ENCODE measurements at places on chromosomes 3 and 15.
A peak's percentile ranks its signal among the peaks of the same experiment; 100 is the strongest.

DNA sequence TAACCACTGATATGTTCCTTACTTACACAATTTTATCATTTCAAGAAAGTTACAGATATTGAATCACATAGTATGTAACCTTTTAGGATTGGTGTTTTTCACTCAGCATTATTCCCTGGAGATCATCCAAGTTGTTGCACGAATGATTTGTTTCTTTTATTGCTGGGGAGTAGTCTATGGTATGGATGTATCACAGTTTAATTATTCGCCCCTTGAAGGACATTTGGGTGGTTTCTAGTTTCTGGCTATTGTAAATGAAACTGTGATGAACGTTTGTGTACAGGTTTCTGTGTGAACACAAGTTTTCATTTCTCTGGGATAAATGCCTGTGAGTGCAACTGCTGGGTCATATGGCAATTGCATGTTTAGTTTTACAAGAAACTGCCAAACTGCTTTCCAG lies 68.8 kb downstream of the NMNAT3 start:
- no peak for DNase-seq

DNA sequence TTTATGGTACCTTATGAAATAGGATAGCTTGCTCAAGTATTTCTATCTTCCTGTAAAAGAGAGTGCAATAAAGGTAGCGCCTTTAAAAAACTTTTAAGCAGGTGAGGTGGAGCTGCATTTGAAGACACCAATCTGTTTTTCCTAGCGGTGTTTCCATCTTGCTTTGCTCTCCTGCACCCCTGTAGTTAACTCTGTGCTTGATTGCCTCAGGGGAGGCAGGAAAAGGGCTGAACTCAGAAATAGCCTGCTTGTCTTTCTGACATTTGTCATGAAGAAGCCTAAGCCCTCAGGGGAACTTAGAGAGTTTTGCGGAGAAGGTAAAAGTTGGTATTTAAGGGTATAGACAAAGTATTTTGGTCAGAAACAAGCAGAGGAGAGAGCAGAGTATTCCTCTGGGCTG lies 63.0 kb upstream of the TPRG1 start:
- no peak for DNase-seq

DNA sequence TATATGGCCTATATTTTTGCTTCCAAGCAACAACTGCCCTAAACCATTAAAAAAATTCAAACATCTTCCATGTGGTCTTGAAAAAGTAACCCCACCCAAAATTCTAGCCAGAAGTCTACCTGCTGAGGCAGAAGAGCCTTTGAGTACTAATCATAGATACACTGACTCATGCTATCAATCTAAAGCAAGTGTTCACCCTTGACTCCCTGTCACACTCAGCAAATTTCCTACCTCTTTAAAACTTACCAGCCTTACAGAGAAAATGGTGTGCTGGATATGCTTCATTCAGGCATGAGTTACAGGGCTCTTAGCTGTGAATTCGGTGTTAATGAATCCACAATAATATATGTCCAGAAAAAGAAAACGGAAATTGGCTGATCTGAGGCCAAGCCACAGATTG lies 373.8 kb downstream of the MAGI1 start:
- no peak for DNase-seq

- no peak for DNase-seq
Measured at GRCh38 chr3:168443965-168444364, 348.2 kb upstream of the GOLIM4 start.

DNA sequence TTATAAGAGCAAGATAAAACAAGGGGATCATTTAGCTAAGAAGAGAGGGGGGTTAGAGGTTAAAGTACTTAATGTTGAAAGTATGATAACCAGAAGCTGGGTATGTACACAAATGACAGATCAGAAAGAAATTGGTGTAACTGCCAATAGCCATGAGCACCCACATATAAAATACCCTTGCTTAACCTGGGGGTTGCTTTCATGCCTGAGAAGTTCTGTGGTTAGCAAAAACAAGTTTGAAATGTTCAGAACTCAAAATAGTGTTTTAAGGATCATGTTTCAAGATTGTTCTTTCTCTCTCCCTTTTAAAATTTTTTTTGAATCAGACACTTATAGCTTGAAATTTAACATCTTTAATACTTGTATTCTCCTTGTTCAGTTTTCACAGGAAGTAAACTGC lies 321.4 kb upstream of the GBE1 start:
- DNase-seq: no peak

- DNase-seq: peak; percentile 32
Measured at GRCh38 chr15:59622289-59622688, 10.7 kb downstream of the GCNT3 start.

DNA sequence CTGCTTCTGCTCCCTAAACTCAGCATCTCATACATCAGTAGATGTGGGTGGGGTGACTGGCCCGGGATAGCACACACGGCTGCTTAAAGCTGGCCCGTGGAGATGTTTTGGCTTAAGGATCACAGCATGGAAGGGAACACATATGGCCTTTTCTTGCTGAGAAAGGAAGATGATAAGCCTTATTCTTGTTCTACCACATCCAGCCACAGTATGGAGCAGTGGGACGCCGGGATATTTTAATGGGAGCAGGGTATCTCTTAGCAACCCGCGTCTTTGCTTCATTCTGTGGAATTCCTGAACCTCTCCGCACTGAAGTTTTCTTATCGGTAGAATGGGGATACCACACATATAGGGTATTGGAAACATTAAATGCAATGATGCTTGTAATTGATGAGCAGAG lies 94.1 kb upstream of the PROK2 start:
- no peak for DNase-seq

DNA sequence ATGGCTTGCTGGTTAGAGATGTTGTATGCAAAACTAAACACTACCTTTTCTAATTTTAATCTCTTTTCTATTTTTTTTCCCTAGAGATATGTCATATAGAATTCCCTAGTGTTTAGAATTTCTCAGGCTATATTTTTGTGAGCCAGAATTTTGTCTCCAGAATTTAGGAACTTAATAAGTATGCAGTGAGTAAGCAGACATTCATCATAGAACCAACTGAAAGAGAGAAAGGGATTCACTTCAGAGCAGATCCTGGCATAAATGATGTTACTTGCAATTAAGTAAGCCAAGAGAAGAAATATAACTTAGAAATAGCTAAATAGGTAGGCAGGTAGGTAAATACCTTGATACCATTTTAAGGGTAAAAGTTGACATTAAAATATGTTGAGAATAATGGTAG lies 288.9 kb downstream of the ZNF385D start:
- no peak for DNase-seq

GRCh38 chr3:124780356-124780755 lies 50.1 kb downstream of the UMPS start:
- DNase-seq: no peak

DNA sequence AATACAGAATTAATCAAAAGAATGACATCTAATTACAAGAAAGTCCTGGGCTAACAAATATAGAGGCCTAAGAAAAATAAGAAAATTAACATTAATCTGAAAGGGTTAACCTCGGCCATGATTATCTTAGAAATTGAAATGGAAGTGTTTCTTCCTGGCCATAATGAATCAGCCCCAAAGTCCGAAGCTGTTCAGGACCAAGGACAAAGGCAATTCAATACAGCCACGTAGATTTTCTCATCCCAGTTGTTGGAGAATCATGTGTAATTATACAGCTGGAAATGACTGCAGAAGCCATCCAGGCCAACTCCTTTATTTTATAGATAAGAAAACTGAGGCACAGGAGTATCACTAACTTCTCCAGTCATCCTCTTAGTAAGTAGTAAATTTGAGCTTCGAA lies 38.0 kb upstream of the GBE1 start:
- no peak for DNase-seq

GRCh38 chr3:112425858-112426750 lies 73.2 kb downstream of the BTLA start:
- no peak for DNase-seq

DNA sequence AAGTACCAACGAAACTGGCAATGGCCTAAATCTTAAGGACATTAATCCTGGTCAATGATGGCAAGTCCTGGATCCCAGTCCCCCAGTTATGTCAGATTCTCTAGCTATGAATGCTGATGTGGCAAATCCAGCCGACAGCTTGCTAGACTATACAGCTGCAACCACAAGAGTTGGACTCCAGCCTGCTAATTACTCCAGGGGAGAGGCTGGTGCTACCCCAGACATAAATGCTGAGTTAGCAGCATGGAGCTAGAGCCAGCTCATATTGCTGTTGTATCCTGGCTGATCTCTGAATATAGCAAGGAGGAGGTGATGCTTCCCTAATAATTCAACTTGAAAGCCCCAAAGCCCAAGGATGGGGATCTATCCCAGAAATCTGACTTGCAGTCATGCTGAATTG lies 207.1 kb downstream of the LRRN1 start:
- DNase-seq: no peak

DNA sequence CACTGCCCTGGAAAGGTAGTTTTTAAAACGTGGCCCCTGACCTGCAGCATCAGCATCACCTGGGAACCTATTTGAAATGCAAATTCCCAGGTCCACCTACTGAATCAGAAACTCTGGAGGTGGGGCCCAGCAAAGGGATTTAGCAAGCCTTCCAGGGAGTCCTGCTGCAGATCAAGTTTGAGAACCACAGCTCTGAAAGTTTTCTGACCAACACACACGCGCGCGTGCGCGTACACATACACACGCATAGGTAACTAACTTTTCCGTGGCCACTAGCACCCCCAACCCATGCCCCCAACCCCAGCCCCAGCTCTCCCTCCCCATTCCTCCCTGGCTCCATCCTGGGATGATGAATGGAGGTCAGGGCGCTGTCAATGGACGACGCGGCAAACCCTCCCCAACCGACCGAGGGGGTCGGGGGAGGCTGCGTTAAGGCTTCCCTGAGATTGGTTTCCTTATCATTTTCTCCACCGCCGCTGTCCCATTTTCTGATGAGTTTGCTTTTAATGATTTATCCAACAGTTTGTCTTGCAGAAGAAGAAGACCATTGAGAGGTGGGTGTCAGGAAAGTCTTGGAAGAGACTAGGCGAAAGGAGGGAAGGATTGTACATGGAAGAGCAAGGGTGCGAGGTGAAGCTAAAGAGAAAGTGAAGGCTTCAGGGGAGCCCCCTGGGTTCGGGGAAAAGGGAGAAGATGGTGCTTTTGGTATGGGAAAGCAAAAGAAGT lies 590 bp upstream of the BOC start:
- DNase-seq: no peak

DNA sequence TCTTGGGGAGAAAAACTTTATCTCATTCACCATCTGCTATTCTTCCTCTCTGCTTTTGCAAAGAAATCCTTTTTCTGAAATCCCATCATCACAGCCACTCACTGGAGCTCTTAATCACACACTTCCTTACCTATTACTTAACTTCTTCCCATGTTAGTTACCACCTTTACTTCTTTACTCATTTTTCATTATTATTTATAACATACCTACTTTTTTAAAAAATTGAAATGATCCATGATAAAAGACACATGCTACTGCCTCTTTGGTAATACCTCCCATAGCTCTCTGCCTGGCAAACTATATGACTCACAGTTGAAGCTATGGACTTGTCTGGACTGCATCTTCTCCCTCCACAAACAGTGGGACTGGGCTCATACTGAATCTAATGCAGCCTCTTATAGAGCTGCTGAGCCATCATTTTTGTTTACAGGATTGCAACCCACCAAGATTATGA lies 150.3 kb downstream of the TNIK start:
- no peak for DNase-seq
